ENCODE measurements at places on chromosomes 16 and 17.
A peak's percentile ranks its signal among the peaks of the same experiment; 100 is the strongest.

DNA sequence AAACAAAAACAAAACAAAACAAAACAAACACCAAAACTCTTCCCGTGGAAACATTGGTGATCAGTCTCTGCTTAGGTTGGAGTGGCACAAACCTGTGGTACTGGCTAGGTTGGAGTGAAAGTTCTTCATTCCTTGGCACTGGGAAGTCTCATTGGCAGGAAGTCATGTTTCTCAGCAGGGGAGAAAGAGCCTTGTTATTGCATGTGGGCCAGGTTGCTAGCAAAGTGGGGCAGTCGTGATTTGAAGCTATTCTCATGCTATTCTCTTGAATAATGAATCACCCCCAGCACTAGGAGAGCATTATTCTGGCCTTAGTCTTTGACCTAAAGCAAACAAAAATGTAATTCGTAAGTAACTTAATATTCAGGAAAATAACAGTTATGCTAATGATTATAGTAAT lies 24.3 kb upstream of the B4GALNT2 start:
- no peak for DNase-seq

GRCh38 chr16:84785843-84786581 lies 33.8 kb upstream of the CRISPLD2 start:
- peak; percentile 20 for DNase-seq

DNA sequence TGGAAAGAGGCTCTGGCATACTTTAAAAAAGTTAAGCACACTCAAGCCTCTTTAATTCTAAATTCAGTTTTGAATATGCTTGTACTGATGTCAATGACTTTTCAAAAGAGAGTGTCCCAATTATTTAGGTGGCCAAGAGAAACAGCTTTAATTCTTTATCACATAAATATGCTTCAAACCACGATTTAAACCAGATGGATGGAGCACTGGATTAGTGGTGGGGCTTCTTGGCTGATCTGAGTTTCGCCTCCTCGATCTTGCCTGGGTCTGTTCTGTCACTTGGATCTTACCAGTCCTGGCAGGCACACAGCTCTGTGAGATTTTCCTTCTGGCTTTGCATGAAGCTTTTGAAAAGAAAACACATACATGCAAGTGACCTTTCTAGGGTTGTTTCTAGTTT lies 467.8 kb downstream of the MAF start:
- peak; percentile 47 for DNase-seq

- DNase-seq, result no peak
Observed at GRCh38 chr17:16466407-16466806, 25.6 kb downstream of the LRRC75A start.

GRCh38 chr16:69859105-69859989 lies 91.8 kb upstream of the CLEC18A start:
- DNase-seq, result no peak

DNA sequence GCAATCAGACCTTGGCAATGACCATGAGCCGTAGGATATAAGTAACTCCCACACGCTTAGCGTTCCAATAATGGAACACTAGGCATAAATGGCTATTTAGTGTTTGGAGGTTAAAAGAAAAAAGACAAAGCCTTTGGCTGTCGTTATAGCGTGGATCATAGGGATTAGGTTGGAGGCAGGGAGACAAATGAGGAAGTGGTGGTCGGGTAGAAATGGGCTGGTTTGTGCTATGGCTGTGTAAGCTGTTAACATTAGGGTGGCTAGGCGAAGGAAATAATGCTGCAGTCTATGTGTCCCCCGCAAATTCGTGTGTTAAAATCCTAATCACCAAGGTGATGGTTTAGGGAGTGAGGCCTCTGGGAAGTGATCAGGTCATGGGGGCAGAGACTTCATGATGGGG lies 120.4 kb upstream of the IRX6 start:
- no peak for DNase-seq

DNA sequence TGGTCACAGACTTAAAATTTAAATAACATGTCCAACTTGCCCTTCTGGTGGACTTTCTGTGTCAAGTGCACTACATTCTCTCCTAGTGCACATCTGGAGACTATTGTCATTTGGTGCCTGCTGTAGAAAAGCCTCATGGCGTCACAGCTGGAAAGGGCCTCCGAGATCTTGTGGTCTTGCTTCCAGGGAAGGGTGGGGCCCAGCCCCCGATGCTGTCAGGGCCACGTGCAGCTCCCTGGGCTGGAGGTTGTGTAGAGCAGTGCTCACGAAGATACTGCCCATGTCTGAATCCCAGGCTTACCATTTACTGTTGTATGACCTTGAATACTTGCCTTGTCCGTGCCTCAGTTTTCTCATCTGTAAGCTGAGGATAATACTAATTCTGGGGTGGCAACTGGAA lies 6.8 kb upstream of the MPRIP start:
- DNase-seq, result no peak

- no peak for DNase-seq
Observed at GRCh38 chr16:14324581-14324980, 253.5 kb downstream of the MRTFB start.

- DNase-seq, result no peak
Observed at GRCh38 chr16:56289862-56290261, 98.6 kb downstream of the GNAO1 start.

DNA sequence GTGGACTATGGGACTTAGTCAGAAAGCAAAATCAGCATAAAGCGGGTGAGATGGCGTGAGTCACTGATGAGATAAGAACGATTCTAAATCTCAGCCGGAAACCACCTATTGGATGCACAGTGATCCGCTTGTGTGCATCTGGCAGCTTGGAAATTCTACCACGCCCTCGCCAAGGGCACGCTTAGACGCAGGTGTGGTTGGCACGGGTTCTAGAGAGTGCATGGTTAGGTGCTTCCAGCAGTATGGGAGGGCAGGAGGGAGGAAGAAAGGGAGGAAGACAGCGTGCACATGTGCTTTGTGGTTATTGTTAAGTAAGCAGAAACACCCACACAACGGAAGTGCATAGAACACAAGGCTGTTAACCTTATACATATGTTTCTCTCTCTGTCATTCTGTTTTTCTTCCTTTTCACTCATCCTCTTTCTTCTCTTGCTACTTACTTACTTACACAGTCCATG lies 374.0 kb upstream of the ASIC2 start:
- DNase-seq, result no peak

DNA sequence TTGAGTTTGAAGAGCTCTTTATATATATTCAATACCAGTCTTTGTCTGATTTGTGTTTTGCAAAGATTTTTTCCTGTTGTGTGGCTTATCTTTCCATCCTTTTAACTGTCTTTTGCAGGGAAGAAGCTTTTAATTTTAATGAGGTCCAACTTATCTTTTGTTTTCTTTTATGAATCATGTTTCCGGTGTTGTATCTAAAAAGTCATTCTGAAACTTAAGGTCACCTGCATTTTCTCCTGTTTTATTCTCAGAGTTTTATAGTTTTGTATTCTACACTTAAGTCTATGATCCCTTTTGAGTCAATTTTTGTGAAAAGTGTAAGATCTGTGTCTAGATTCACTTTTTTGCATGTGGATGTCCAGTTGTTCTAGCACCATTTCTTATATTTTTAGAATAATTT lies 24.6 kb upstream of the COX10 start:
- no peak for DNase-seq

GRCh38 chr16:29198731-29199521 lies 207.6 kb downstream of the NPIPB11 start:
- DNase-seq, result no peak

DNA sequence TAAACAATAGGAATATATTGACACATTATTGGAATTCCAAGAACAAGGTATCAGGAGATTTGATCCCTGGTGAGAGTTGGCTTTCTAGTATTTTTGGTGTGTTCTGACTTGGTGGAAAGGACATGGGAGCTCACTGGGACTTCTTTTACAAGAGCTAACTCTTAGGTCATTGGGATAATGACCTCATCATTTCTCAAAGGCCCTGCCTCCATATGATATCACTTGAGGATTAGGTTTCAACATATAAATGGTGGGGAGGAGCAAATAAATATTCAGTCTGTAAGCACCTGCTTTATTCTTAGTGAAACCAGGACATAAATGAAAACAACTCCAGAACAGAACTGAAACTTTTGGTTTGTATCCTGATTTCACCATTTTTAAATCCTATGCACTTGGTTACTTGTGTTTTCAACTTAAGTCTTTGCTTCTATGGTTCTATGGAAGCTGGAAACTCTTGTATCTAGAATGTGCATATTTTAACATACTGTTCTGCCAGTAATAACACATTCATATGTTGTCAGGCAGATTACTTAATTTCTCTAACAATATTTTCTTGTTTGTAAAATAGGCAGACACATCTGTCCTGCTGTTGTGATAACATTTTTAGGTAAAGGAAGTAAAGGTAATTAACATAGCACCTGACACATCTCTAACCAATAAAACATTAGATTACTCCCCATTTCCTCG lies 1527.7 kb upstream of the CDH8 start:
- DNase-seq, result no peak

- DNase-seq, result no peak
Observed at GRCh38 chr17:48624544-48625494, 1.3 kb downstream of the HOXB9 start.

- DNase-seq, result no peak
Observed at GRCh38 chr17:4839965-4840892, 7.1 kb downstream of the MINK1 start.

DNA sequence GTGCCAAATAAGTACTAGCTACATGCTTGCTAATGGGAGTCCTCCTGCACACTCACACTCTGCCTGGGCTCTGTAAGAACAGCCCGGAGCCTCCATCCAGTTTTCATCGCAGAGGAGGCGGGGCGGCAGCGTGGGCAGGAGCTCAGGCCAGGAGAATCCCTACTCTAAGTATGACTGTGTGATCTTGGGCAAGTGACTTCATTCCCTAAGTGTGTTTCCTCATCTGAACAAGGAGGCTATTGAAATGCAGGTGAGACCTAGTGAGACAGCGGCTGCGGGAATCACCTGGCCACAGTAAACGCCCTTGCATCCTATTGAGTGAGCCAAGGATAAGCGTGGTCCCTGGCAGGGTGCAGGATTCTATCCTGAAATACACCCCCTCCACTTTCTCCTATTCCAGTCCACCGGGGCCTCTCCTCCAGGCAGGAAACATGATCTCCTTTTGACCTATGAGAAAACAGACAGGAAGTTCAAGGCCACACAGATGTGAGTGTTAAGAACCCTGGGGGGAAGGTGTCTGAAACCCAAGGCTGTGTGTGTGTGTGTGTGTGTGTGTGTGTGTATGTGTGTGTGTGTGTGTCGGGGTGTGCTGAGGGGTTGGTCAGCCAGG lies 5.2 kb upstream of the RAI1 start:
- no peak for DNase-seq

DNA sequence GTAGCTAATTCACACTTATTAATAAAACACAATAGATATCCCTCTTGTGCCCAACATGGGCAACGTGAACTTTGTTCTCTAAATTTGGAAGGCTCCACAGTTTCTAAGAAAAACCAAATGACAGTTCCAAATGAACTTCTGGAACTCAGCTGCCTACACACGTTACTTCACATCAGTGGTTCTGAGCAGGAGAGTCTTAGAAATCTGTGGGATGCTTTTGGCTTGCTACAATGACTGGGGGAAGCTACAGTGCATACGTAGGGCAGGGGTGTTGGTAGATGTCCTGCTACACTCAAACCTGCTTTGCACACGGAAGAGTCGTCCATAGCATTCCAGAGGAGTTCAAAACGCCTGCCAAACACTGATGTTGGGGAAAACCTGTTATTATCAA lies 8.0 kb downstream of the TXNDC11 start:
- no peak for DNase-seq

DNA sequence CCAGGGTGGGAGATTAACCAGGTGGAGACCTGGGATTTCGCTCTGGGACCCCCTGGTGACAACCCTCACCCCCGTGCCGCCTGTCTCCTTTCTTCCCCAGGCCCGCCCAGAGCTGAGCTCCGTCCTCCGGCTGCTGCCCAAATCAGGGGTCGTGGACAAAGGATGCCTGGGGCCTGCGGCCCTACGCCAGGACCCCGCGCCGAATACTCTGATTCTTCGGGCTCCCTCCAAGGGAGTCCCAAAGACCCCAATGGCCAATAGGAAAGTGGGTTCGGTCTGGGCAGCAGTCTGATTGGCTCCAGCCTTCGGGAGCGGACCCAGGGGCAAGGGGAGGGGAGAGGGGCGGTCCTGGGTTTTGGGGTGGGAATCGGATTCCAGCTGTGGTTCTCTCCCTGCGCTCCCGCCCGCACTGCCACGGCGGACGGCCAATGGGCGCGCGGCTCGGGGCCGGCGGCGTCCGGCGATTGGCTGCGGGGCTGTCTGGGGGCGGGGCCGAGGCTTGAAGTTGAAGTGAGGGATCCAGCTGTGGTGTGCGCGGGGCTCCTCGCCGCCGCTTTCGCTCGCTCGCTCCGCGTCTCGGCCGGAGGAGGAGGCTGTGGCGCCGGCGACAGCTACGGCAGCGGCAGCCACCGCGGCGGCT lies at the start of gene CACNA1G:
CACNA1G (plus strand) TSS at position 531 of the 640 bp plus-strand sequence. CDS start 745 bp downstream, outside the sequence.
- peak; percentile 81 for DNase-seq

All from right renal pelvis (tissue), 4 donors.